ENCODE measurements at places on chromosomes 16 and 17.
A peak's percentile ranks its signal among the peaks of the same experiment; 100 is the strongest.

- no peak for DNase-seq
These were observed 3.2 kb upstream of the SAMD14 start for GRCh38 chr17:50133028-50133768.

DNA sequence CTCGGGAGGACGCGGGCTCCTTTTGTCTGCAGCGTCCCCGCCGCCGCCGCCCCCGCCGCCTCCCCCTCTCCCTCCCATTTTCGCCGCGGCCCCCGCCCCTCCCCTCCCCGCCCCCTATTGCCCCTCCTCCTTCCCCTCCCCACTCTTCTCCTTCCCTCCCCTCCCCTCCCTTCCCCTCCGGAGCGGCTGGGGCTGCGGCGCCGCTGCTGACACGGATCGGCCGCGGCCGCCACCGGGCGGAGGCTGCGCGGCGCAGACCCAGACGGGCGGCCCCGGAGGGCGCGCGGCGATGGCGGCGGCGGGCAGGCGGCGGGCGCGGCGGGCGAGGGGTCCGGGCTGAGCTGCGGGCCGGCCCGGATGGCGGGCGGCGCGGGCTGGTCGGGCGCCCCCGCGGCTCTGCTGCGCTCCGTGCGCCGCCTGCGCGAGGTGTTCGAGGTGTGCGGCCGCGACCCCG lies at the start of gene RAB11FIP4:
Gene RAB11FIP4, plus strand, starts transcription at position 180 of the 454 bp plus-strand sequence. Its CDS starts 178 bp downstream, at position 358.
- DNase-seq = peak; percentile 18

DNA sequence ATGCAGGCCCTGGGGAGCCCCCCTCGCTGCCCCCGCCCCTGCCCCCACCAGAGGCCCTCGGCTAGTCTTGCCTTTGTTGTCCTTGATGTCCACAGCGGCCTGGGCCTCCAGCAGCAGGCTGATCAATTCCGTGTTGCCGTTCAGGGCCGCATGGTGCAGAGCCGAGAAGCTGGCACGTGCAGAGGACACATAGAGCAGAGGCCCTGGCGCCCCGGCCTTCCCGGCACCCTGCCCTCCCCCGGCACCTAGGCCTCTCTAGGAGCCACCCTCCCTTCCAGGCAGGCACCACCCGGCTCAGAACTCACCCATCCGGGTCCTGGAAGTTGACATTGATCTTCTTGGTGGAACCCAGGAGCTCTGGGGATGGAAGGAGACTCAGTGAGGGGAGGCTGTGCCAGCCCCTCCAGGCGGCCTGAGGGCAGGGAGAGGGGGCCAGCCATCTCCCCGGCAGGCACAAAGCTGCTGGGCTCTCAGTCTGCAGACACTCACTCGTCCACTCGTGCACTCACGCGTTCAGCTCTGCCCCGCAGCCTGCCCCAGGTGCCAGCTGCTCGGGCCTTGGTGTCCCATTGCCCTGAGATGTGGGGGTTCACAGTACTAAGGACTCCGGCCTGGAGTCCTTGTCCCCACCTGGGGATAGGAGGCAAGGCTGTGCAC lies 6.3 kb downstream of the CASKIN1 start:
- DNase-seq = no peak

GRCh38 chr16:57478396-57479204 lies 7.7 kb downstream of the DOK4 start:
- no peak for DNase-seq

DNA sequence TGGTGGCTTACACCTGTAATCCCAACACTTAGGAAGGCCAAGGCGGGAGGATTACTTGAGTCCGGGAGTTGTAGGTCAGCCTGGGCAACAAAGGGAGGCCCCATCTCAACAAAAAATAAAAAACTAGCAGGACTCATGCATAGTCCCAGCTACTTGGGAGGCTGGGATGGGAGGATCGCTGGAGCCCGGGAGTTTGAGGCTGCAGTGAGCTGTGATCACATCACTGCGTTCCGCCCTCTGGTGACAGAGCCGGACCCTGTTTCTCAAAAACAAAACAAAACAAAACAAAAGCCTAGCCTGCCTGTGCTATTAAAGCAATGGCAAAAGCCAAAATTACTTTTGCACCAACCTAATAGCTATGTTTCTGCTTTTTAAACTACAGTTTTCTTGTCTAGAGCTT lies 1.5 kb downstream of the FCSK start:
- no peak for DNase-seq

DNA sequence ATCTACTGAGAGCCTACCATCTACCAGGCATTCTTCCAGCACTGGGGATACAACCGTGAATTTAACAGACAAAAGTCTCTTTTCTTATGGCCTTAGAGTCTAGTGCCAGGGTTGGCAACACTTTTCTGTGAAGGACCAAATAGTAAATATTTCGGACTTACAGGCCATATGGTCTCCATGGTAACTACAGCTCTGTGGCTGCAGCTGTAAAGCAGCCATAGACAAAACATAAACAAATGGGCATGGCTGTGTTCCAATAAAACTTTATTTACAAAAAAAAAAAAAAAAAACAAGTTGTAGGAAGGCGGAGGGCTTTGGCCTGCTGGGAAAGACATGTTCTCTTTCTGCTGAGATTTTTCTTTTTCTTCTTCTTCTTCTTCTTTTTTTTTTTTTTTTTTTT lies 98.7 kb downstream of the ABCC12 start:
- DNase-seq = no peak
